ENCODE measurements at places on chromosomes 4 and X.

- DNase-seq: no peak
Observed at GRCh38 chr4:24121395-24122175, 231.7 kb upstream of the PPARGC1A start.

GRCh38 chr4:1463927-1464540 is 57.8 kb upstream of the NKX1-1 start:
- DNase-seq: no peak

- no peak for DNase-seq
Observed at GRCh38 chr4:632926-633325, 7.6 kb downstream of the PDE6B start.

GRCh38 chr4:35539404-35540055 is 704.8 kb downstream of the ARAP2 start:
- no peak for DNase-seq

Data from activated naive CD4-positive, alpha-beta T cell treated with Interleukin-2 at 50 U/mL for 16 hours (primary cell).